ENCODE measurements at places on chromosomes 2 and 18.

DNA sequence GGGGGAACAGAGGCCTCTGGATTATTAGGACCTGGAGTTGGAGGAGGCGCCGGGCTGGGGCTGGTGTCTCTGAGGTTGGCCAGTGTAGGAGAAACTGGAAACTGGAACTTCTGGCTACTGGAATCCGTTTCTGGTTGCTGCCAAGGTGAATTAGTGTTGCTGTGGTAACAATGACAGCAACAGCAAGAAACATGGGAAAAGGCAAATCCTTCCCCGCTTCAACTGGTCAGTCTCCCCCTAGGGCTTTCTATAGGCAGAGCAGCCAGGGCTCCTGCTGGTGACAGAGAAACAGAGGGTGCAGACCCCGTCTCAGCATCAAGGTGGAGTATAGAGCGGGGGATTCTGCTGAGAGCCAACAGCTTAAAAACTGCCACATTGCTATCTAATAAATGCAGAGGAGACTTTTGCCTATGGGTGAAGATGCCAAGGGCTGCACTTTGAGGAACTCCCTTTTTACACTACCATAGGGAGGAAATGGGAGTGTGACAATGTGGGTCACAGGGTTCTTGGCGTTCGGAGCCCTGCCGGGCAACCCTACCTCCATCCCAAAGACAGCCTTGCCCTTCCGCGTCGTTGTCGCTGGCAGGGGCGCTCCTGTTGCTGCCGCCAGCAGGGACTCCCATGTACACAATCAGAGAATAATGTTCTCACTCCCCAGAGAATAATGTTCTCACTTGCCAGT, 81.4 kb upstream of the CABLES1 start:
- no peak for DNase-seq

DNA sequence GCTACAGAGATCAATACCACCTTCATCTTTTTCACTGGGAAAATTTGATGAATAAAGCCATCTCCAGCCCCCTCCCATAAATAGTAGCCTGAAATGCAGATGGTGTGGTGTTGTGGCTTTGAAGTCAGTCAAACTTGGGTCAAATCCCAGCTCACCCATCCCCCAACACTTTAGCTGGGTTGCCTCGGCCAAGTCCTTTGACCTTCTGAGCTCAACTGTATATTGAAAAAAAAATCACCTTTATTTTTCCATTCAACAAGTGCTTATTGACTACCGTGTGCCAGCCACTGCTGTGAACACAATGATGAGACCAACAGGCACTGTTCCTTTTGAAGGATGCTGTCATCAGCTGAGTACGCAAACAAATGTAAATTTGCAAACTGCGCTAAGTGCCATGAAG, 35.1 kb upstream of the NTSR2 start:
- DNase-seq = no peak

DNA sequence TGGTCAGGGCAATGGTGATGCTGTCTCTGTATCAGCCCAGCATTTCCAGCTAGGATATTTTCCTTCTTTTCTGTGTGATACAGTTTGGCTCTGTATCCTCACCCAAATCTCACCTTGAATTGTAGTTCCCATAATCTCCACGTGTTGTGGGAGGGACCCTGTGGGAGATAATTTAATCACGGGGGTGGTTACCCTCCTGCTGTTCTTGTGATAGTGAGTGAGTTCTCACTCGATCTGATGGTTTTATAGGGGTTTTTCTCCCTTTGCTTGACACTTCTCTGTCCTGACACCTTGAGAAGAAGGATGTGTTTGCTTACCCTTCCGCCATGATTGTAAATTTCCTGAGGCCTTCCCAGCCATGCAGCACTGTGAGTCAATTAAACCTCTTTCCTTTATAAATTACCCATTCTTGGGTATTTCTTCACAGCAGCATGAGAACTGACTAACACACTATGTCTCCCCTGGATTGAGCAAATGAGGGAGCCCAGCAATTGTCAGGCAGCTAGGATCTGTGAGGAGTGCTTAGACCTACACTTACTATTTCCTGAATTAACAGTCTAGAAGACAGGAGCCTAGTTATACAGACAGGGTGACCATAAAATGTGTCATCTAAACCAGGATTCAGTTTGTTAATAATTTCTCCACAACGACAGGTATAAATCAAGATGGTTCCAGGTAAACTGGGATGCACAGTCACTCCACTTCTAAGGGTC, 6.0 kb downstream of the SCN2A start:
- no peak for DNase-seq

DNA sequence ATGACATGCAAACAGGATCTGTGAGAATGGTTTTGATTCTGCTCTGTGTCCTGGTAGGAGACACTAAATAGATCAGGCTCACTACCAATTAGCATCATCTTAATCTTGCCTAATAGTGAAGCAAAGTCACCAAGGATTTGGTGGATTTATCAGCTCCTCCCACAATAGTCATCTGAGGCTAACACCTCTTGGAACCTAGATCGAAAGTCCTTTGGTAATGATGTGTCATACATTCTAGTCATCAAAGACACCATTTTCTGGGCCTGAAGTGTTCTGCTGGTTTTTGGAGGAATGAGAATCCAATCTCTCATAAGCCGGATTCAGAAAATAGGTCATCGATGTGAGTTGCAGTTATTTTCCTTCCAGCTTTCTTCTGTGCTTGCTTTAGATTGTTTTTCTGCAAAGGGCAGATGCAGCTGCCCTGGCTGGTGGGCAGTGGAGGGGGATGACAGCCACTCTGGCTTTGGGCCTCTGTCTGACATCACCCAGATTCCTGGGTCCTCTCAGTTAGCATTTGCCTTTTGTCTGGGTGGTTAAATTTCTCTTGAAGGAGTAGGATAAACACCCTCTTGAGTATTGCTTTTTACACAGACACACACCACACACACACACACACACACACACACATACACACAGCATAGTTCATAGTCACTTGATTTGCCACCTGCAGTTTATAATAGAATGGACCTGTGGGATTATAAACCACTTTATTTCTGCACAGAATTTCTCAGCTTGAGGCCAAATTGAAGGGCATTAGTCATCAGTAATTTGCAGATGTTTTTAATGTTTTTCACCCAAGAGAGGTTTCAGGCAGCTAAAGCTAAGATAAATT, at the start of gene MYO3B:
TSS of gene MYO3B (plus strand) at position 198 of the 832 bp plus-strand sequence. CDS start at position 339, 141 bp downstream.
- no peak for DNase-seq

DNA sequence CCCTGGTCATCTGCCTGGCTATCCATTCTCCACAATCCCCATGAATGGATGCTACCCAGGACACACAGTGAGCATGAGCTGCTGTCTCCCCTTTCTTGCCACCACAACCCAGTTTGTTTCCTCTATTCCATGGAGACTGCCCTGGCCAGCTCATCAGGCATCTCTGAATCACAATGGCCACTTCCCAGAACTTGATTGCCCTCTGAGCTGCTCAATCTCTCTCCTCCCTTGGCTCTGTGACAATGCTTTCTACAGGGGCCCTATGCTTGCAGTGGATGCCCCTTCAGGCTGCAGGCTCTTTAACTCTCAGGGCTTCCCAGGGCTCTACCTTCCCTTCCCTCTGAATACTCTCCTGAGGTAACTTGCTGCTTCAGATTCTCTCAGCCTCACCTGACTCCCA, 14.4 kb upstream of the SLC4A5 start:
- DNase-seq = no peak

GRCh38 chr2:175236930-175237329, 55.4 kb upstream of the ATP5MC3 start:
- no peak for DNase-seq

DNA sequence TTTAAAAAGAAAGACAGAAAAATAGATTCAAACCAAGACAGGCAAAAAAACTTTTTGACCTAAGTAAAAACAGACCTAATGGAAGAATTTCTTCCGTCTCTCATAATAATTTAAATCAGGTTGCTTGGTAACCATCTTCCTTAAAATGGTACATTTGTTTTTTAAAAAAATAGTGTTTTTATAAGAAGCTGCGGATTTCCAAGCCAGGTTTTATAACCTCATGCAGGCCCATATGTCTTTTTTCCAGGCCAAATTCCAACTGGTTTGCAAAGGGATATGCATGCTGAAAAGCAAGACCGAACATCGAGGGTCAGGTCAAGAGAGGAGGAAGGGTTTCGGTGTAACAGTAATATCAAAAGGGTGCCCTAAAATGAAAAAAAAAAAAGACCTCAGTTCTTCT, 172.9 kb downstream of the MAIP1 start:
- no peak for DNase-seq

- no peak for DNase-seq
Observed at GRCh38 chr2:120565095-120565460, 170.6 kb upstream of the GLI2 start.

- DNase-seq = no peak
Observed at GRCh38 chr2:230868161-230868946, 3.6 kb downstream of the ITM2C start.

DNA sequence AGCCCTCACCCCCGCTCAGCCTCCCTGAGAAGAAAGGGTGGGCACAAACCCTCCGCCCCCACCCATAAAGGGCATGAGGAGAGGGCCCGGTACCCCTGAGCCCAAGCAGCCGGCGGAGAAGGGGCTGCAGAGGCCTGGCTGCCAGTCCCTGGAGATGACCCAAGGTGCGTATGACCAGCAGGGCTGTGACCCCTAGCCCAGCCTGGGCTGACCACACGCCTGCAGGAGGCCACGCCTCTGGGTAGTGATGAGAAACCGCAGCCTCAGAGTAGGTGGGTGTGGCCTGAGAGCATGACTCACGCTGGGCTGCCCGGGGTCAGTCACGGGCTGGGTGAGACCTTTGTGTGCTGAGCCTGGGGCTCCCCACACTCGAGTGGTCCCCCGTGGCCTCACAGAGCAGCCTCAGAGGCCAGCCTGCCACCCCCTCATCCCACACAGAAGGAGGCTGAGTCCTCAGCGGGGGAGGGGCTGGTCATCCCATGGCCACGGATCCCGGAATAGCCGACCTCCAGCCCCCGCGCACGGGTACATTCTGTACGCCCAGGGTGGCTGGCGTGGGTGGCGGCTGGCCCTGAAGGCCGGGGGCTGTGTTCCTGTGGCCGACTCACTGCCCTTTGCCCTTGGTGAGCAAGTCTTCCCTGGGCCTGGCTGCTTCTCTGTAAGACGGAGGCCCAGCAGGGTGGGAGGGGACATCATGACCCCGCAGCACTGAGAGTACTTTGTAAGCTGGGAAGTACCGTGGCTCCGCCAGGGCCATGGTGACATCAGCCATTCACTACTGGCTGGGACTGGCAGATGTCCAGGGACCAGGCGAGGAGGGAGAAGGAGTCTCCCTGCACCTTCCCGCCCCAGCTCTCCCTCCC, 110.8 kb upstream of the OTOS start:
- DNase-seq = no peak

Data from stimulated activated naive CD4-positive, alpha-beta T cell (primary cell).